ENCODE measurements at places on chromosomes 3 and 15.

DNA sequence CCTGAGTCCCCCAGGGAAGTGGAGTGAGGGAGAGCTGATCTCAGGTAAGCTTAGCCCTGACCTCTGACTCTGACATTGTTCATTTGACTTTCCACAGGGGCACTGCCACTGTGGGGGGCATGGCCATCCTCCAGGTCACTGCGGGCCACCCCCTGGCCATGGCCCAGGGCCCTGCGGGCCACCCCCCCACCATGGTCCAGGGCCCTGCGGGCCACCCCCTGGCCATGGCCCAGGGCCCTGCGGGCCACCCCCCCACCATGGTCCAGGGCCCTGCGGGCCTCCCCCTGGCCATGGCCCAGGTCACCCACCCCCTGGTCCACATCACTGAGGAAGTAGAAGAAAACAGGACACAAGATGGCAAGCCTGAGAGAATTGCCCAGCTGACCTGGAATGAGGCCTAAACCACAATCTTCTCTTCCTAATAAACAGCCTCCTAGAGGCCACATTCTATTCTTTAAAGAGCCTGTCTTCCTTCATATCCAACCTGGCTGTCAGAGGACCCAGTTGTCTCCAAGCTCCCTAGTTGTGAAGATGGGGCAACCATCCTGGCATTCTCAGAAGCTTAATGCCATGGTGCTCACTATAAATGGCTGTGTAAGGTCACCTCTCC lies 1.9 kb upstream of the DISP2 start:
- DNase-seq: no peak

DNA sequence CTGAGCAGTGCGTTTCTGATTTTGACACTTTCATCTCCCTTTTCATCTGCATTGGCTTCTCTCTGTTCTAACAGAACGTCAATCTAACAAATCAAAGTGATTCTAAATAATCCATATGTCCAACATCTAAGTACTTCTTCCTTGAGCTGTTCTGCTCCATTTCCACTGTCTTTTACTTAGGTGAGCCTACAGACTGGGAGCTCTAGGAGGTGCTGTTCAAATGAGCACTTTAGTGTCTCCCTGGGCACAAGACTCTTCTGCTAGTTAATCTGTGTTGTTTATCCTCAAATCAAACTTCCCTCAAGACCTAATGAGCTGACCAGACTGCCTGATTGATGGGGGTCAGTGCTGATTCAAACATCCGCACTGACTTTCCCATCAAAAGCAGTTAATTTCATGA lies 408.1 kb downstream of the WDR72 start:
- DNase-seq: no peak

DNA sequence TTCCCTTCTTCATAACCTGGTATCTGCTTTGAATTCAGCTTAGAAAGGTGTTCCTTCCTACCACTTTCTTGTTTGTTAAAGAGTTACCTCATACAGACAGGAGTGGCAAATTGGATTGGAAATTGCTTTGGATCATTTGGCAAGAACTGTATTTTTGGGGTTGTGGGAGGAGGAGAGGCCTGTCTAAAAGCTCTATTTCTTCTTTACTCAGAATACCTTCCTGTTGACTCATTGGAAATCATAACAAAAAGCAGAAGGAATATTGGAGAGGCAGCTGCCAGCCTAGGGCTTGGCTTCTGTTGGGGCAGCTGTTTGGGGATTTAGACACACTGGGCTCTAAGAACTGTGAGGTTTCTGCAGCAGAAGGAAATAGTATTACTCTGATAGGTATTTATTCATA lies 14.2 kb downstream of the IQGAP1 start:
- DNase-seq: peak; percentile 76

DNA sequence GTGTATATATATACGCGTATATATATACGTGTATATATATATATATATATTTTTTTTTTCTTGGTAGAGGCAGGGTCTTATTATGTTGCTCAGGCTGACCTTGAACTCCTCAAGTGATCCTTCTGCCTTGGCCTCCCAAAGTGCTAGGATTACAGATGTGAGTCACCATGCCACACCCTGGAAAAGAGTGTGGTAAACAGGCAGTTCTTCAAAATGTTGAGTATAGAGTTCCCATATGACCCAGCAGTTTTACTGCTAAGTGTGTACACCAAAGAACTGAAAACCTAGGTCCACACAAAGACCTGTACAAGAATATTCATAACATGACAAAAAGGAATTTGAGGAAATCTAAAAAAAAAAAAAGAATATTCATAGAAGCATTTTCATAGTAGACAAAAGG lies 71.8 kb upstream of the GCNT3 start:
- DNase-seq: peak; percentile 28

GRCh38 chr3:53999725-54000124 lies 108.1 kb upstream of the SELENOK start:
- DNase-seq: no peak

DNA sequence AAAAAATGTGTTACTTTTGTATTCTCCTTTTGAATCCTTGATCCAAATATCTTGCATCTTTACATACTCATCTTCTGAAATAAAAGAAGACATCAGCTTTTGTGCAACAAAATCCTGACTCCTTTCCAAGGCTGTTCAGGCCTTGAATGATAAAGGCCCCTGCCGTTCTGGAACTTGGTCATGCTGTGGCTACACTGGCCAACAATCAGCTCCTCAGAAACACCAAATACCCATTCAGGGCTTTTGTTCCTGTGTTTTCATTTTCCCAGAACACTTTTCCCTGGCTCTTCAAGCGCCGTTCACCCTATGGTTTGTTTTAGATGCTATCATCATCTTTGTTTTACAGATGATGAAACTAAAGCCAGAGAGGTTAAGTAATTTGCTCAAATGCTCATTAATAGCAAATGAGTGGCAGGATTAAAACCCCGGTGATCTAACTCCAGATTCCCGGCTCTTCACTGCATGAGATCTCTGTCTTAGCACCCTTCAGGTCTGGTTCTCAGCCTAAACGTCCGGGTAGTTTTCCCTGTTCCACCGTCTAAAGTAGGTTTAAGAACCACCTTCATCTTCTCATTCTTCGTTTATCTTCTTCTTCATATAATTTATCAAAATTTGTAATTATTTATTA lies 58.3 kb downstream of the EPHA3 start:
- no peak for DNase-seq

DNA sequence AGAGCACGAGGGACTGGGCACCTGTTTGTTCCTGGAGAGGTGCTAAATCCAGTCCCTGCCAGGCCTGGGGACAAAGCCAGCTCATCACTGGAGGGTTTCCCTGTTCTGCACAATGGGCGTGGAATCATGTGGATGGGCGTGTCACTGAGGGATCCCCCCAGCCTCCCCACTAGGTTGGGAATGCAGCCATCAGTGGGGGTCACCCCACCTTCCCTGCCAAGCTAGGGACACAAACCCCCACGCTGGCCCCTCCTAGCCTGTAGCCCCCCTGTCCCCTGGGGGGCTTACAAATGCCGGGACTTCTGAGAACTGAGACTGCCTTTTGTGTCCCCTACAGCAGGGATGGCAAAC lies 61.9 kb downstream of the NSMCE3 start:
- no peak for DNase-seq

DNA sequence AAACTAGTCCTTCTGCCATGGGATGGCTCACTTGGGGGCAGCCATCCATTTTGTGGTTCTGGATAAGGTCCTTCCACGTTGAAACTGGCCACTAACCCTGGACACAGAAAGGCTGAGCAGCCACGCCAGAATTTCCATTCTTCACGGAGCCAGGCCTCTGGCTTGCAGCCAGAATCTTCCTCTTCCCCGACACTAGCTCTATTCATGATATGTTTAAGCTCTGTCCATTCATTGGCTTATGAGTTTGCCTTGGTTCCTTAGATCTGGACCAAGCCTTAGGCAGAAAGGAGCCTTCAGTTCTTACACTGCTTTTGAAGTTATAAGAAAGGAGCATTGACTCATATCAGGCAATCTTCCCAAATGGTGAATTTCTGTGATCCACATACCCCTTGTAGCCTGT lies 288.4 kb upstream of the GOLGA6L4 start:
- DNase-seq: no peak

GRCh38 chr3:107913701-107914100 lies 177.1 kb downstream of the CD47 start:
- peak; percentile 80 for DNase-seq

- no peak for DNase-seq
Observed at GRCh38 chr15:101498717-101499480, 9.4 kb upstream of the PCSK6 start.

DNA sequence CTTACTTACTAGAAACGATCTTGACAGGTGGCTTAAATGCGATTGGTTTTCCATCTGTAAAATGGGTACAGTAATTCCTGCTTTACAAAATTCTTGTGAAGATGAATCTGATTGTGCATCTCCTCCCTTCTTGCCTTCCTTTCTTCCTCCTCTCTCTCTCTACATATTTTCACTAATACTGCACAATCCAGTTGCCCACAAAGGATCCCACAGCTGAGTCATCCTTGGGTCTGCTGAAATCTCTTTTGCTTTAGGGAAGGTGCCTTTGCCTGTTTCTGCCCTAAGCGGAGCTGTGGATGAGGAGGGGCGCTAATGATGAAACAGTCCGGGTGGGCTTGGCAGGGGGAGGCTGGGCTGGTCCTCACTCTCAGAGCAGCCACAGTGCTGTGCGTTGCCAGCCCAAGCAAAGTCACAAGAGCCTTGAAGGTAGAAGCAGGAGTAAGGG lies 46.1 kb downstream of the AMOTL2 start:
- peak; percentile 94 for DNase-seq

- no peak for DNase-seq
Observed at GRCh38 chr3:62875558-62876002, 364 bp upstream of the CADPS start.

GRCh38 chr3:141425523-141426233 lies 57.4 kb downstream of the ZBTB38 start:
- DNase-seq: peak; percentile 65

DNA sequence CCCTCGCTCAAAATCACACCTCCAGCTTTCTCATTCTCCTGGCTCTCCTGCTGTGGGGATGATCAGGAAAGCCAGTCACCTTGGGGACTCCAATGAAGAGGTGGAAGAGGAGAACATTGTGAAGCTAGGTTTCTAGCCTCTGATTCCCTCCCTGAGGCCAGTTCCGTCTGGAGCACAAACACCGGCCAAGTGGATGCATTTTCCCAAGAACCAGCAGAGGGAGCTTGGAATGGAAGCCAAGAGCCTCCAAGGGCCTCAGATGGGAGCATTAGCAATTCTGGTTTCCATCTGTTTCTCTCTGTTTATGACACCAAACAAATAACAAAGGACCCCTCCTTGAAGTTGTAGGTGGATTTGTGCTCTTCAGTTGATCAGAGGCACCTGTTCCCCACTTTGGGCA lies 40.6 kb upstream of the NMNAT3 start:
- DNase-seq: peak; percentile 38

- no peak for DNase-seq
Observed at GRCh38 chr15:87597346-87598052, 659.0 kb downstream of the NTRK3 start.

DNA sequence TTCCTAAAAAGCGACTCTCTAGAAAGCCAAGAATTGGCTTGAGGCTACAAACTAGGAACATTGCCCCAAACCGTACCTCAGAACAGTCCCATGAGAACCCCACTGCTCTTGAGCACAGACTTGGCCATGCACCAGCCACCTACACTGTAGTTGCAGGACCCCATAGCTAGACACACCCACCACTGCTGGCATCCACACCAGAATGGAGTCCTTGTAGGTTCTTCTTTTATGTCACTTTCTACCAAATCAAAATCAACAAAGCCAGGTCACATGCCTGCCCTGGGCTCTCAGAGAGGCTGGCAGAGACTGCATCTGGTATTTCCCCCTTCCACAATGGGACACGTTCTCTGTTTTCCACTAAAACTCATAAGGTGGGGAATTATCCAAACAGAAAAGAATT lies 290.5 kb downstream of the SHOX2 start:
- no peak for DNase-seq

DNA sequence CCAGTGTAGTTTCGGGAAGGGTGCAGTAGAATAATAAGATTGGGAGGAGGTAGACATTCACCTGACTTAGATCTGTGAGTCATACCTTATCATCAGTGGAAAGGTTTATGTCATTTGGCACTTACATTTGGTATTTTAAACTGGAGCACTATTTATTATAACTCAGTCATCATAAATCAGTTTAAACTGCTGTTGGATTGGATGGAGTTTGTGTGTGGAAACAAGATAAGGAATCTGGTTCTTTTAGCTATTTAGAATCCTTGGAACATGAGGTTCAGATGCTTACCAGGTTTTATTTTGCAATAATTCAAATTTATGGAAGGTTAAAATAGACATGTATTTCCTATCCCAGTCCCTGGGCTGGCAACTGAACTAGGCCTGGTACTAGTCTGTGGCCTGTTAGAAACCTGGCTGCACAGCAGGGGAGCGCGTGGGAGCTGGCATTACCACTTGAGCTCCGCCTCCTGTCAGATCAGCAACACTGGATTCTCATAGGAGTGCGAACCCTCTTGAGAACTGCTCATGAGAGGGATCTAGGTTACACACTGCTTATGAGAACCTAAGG lies 34.5 kb downstream of the ZFAND6 start:
- DNase-seq: peak; percentile 24

- no peak for DNase-seq
Observed at GRCh38 chr3:116824208-116824607, 114.6 kb downstream of the TUSC7 start.

- no peak for DNase-seq
Observed at GRCh38 chr3:79005084-79005483, 762.7 kb downstream of the ROBO1 start.

GRCh38 chr15:91853511-91853947 lies at the start of gene SLCO3A1:
TSS of gene SLCO3A1 (plus strand) at chr15:91853708.
- DNase-seq: no peak

GRCh38 chr3:10974746-10975375 lies 17.7 kb upstream of the SLC6A1 start:
- DNase-seq: no peak

GRCh38 chr3:189368384-189368783 lies 196.6 kb downstream of the TPRG1 start:
- no peak for DNase-seq

GRCh38 chr3:8767667-8768363 lies 1.6 kb downstream of the OXTR start:
- peak; percentile 43 for DNase-seq

- peak; percentile 28 for DNase-seq
Observed at GRCh38 chr3:38548154-38548931, 52.2 kb downstream of the EXOG start.

DNA sequence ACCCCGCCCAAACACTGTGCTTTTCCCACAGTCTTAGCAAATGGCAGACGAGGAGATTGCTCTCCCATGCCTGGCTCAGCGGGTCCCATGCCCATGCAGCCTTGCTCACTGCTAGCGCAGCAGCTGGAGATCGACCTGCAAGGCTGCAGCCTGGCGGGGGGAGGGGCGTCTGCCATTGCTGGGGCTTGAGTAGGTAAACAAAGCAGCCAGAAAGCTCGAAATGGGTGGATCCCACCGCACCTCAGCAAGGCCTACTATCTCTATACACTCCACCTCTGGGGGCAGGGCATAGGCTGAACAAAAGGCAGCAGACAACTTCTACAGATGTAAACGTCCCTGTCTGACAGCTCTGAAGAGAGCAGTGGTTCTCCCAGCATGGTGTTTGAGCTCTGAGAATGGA lies 27.2 kb upstream of the WDR5B start:
- no peak for DNase-seq

DNA sequence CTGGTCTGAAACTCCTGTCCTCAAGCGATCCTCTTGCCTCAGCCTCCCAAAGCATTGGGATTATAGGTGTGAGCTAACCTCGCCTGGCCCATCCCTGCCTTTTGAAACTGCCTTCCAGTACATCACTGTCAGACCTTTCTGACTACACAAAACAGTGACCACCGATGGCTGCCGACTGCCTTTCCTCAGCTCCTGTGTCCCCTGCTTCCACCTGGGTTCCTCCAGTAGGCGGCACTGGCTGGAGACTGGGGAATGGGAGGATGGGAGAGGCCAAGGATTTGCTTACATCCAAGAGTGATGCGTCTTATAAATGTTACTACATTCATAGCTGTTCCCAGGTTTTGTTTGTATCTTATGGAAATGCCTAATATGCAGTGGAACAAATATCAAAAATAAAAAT lies 242.8 kb downstream of the BBX start:
- DNase-seq: no peak
